ENCODE measurements at places on chromosomes 6 and 20.

GRCh38 chr20:18057994-18058349, 256 bp upstream of the OVOL2 start:
- no peak for DNase-seq

- DNase-seq: no peak
These were observed 89.9 kb upstream of the MYLIP start for GRCh38 chr6:16038938-16039337.

DNA sequence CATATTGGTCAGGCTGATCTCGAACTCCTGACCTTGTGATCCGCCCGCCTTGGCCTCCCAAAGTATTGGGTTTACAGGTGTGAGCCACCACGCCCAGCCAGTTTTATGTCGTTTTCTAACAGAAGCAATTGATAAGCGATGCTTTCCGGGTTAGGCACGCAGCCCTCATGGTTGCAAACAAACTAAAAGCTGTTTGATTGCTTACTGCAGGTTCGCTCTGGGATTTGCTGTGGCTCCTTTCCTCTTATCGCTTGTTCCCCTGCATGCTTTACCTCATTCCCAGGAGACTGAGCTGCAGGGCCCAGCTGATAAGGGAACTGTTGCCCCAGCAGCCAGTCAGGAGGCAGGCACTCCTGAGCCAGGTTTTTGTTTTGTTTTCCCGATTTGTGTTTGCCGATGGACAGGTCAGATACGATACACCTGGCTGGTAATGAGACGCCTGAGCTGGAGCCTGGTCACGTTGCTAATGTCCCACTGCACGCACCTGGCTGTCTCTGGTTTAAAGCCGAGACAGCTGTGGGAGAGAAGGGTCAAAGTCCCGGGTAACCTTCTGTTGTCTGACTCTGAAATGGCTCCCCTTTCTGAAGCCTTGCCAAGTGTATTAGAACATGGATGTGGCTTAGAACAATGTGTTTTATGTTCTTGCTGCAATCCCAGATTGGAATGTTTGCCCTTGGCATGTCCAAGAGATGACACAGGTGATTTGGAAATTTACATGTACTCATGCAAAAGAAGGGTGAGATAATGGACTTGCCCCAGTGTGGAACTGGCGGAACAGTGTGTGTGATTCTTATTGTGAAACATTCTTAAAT, 19.9 kb downstream of the DSP start:
- DNase-seq: no peak

- DNase-seq: no peak
These were observed 6.1 kb downstream of the MDFI start for GRCh38 chr6:41644297-41644879.

DNA sequence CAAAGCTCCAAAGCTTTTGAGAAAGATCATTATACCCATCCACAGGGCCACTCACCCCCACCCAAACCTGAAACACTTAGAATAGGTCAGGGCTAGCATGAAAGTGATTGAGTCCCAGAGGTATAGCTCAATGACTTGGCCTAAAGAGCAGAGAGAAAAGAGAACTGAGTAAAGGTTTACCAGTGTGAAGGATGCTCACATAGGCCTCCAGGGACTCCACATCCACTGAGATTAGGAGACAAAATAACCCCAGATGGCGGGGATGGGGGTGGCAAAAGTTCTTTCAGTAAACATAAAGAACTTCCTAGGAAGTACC, 12.2 kb downstream of the SAYSD1 start:
- DNase-seq: no peak

GRCh38 chr20:43194137-43194536, 4.4 kb upstream of the PTPRT start:
- no peak for DNase-seq

Measured in GM04503 (cell line).